ENCODE measurements at places on chromosomes 13 and 19.

DNA sequence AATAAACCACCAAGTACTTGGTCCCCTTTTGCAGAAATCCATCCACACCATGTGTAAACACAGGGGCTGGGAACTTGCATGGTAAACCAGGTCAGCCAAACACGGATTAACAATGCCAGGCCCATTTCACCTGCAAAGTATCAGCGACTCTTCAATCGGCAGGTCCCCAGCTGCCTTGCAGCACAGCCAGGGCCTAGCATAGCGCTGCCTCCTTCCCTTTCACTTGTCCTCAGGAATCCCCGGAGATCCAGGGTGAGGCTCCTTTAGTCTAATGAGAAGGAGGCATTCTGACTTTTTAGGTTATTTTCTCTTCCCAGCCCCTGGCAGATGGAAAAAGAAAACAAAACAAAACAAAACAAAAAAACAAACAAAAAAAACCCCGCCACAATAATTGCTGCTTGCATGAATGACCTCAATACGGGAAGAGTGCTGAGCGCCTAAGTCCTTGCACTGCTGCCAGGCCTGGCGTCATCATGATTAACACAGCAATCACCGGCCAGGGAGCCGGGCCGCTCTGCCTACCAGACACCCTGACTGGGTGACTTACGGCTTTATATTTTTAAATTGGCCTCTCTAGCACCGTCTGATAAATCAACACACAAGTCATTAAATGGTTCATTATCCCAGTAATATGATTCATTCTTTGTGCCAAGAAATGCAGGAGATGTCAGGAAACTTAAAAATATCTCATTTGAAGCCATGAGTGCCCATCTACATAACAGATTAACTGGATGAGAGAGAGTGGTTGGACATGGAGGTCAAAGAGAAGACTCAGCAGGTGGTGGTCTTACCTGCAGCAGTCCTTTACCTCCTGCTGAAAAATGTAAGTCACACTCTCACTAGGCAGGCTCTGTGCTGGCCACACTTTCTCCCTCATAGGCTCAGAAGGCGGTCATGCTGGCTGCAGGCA is 692.7 kb downstream of the UQCRFS1 start:
- DNase-seq: peak; percentile 72

GRCh38 chr19:40542202-40542859 is 34.3 kb upstream of the SHKBP1 start:
- peak; percentile 96 for DNase-seq

DNA sequence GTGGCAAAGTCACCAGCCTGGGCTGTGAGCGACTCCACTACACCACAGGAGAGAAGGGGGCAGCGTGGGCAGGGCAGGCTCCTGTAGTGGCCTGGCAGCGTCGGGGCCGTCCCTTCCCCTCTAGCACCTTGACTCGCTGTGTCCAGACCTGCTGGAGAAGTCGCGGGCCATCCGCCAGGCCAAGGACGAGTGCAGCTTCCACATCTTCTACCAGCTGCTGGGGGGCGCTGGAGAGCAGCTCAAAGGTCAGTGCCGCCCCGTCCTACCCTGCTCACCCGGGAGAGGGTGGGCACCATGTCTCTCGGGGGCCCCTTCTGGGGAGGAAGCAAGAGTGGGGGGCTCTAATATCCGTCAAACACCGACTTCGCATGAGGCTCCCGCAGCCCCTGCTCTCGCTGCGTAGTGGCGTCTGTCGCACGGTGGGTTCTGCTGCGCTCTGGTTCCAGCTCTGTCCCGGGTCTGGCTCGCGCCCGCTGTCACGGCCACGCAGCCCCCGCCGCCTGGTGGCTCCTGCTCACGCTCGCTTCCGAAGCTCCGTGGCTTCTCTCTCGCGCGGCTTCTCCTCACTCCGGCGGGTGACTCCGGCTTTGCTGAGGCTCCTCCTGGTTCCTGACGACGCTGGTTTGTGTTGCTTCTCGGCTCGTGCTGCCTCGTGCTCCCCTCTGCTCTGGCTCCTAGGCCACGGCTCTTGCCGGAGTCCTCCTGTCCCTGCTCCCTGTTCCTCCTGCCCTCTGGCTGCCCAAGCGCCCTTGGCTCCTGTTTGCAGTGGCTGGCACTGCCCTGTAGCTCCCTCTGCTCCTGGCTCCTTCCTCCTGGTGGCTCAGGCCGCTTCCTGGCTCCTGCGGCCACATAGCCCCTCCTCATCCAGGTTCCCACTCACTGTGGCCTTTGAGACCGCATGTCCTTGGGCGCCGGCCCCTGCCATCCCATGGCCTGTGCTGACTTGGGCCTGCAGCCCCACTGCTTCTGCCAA is 27.2 kb downstream of the MYH14 start:
- DNase-seq: no peak

DNA sequence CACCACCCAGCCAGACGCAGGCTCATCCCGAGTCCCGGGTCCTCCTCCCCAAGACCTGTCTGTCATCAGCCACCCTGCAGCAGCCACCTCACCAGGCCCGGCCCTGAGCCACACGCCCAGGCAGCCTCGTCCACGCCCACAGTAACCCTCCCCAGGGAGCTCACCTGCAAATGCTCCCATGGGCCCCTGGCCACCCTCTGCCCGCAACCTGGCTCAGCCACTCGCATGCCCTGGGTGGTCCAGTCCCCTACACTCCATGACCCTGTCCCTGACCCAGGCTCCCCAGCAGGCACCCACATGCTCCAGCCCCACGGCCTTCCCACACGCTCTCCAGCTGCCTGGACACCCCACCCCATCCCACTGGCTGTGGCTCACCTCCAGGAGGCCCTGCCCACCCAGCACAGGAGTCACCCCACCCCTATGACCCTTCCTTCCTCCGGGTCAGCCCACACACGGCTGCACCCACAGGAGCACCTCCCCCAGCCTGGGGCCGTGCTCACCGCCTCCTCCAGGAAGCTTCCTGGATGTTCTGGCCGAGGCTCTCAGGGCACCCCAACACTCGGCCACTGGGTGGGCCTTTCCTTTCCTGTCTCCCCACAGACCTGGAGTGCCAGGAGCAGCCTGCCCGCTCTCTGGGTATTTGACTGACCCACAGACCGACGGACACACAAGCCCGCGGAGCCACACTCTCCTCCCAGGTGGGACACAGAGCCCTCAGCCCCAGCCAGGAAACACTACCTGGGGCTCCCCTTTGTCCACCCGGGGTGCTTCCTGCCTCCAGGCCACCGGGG is 3.6 kb downstream of the TMEM259 start:
- DNase-seq: no peak

GRCh38 chr13:98570929-98571372 is 6.0 kb downstream of the STK24 start:
- DNase-seq: no peak

DNA sequence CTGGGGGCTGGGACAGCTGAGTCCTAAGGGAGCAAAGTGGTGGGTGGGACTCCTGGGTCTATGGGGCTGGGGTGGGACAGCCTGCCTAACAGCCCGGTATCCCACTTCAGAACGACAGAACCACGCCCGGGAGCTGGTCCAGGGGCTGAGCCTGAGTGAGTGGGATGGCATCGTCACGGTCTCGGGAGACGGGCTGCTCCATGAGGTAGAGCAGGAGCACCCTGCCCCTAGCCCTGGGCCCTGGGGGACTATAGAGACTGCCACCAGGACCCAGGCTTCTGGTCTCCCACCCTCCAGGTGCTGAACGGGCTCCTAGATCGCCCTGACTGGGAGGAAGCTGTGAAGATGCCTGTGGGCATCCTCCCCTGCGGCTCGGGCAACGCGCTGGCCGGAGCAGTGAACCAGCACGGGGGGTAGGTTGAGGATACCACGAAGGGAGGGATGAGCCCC is 8.6 kb downstream of the SPHK2 start:
- no peak for DNase-seq

DNA sequence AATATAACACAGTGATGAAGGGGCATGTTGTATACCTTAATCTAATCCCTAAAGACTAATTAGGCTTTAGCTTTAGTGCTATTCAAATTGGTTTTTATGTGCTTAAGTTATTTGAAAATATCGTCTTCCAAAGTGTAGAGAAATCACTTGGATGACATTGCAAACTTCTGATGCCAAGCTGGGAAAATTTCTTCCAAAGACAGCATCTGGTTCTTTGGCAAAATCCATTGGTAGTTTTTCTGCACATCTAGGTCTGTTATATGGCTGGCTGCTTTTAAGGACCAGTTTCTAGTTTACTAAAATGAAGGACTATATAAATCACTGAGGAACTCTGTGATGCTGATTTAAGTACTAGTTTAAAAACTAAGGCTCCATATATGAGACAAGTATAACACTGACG is 2362.3 kb downstream of the PCDH9 start:
- no peak for DNase-seq

Data from fibroblast of lung (primary cell).